Right ventricle myocardium superior (tissue), 1 donor: ENCODE measurements at places on chromosomes 5 and 9.

- peak; percentile 85 for DNase-seq
These were observed at the start of gene TBC1D9B for GRCh38 chr5:179907556-179908324. Gene TBC1D9B, minus strand, starts transcription at chr5:179907897. Its CDS starts 76 bp downstream, at chr5:179907821.

DNA sequence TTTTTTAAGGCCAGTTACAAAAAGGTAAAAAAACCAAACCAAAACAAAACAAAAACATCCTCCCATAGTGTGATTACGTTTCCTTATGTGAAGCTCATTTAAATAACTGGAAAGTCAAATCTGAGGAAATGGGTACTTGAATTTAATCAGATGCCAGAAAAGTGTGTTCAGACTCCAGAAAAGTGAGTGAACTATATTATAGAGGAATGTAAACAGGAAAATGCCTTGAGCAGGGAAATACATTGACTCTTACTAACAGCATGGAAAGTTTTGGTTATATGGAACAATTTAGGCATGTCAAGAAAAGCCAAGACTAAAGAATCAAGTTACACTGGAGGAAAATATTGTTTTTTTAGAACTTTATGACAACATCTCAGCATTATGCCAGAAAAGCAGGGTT lies 37.8 kb upstream of the RNF20 start:
- no peak for DNase-seq

DNA sequence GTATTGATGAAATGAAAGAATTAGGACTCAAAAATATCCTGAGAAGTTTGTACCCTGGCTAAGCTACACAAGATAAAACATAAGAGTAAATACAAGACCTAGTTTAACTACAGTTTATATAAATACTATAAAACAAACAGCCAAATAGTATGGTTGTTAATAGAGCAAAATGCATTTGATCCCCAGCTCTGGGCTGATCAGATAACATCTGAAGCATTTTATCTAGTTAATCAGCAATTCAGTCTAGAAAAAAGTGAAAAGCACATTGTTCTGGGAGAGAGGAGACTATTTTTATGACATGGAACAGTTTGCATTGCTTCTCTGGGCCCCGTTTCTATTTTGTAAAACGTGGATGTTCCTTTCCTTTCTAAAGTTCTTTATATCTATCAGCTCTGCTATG lies 139.6 kb upstream of the RORB start:
- DNase-seq = no peak

DNA sequence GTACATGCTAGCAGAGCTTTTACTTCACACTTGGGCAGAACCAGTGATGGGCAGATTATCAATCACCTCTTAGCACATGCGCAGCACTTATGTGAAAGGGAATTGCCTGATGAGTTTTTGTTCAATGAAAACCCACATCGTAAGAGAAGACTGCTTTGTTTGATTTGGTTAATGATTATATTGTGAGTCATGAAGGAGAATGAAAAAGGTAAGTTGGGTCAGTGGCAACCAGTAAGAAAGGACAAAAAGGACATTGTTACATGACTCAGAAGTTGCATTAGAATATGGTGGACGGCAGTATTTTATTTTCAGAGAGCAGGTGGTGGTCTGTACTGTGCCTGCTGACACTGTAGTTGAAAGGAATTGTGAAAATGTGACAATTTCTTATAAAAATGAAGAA lies 127.4 kb downstream of the AOPEP start:
- no peak for DNase-seq

GRCh38 chr9:127679506-127679905 lies 27.3 kb upstream of the CFAP157 start:
- no peak for DNase-seq

- DNase-seq = peak; percentile 67
These were observed 22.2 kb downstream of the AHRR start for GRCh38 chr5:343461-344401.

DNA sequence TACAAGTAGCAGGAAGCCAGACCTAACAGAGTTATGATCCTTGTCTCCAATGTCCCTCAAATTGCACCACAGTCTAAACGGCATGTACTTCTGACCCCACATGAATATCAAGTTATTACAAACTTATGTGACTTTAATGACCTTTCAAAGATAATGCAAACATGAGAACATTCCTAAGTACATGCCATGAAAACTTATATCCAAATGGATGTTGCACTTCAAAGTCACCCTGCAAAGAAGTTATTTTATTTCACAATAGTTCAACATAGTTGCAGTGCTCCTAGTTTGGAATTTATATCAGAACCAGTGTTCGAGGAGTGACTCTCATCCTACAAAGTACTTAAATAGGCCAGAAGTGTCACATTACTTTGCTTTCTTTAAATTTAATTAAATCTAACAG lies 41.2 kb upstream of the ITGA1 start:
- no peak for DNase-seq

- DNase-seq = no peak
These were observed 83.5 kb downstream of the PTCH1 start for GRCh38 chr9:95433096-95433819.

DNA sequence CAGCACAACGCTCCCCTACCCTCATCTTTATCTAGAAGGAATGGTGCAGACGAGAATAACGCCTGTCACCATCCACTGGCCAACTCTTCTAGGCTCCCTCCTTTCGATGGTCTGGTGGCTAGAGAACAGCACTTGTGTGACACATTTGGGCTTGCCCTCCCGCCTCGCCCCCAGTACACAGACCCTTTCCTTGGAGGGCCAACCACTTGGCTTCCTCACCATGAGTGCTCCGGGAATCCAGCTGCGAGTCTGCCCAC lies 1.4 kb downstream of the GNAQ start:
- DNase-seq = no peak

GRCh38 chr9:81477669-81478068 lies 211.7 kb downstream of the TLE1 start:
- no peak for DNase-seq

DNA sequence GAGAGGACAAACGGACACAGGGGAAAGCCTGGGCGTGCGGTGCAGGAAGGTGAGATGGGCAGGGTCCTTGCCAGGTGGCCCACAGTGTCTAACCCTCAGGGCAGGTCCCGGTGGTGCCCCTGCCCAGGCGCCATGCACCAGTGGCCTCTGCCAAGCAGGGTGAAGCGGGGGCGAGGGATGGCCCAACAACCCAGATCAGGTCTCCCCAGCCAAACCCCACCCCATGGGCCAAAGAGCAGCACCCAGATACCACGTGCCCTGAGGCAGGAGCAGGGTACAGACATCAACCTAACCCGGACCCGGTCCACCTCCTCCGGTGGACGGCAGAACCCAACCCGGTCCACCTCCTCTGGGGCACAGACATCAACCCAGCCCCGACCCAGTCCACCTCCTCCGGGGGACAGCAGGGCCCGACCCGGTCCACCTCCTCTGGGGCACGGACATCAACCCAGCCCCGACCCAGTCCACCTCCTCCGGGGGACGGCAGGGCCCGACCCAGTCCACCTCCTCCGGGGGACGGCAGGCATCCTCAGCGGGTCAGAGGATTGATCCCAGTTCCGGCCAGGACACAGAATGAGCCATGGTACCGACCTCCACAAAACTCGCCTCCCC lies 12.8 kb downstream of the SLC12A7 start:
- no peak for DNase-seq

- DNase-seq = no peak
These were observed 203.6 kb upstream of the MVB12B start for GRCh38 chr9:126122901-126123616.

DNA sequence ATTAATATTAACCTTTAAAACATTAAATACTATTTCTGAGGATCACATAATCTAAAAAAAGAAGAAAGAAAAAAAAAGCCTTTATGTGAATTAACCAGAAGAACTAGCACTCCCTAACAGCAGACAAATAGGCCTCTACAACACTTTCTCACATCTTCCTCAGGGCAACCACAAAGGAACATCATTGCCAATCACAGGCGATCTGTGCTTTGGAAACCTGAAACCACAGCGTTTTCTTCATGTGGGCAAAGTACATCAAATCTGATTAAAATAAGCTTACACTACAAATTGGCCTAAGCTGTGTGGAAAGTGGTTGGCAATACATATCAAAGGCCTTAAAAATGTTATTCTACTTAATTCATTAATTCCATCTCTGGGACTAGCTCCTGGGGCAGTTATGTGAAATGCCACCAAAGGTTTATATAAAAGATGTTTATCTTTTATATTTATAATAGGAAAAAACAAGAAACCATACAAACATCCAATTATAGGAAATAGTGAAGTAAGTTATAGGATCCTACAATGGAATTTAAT lies 184.8 kb upstream of the TBCA start:
- no peak for DNase-seq

DNA sequence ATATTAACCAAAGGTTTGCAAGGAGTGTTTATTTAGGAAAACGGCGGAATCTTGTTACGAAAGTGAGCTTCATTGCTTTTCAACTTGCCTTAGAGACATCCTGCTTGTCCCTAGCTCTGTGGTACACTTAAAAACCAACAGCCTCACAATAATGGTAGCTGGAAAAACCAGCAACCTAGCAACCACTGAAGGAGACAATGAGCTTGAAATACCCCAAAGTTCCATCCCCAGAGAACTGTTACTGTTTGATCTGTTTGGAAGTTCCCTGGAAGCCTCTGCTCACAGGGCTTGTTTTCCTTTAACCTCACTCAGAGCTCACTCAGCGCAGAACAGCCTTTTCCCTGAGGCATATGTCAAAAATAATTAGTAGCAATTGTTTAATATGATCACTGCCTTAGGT lies 43.2 kb downstream of the SH3TC2 start:
- no peak for DNase-seq

DNA sequence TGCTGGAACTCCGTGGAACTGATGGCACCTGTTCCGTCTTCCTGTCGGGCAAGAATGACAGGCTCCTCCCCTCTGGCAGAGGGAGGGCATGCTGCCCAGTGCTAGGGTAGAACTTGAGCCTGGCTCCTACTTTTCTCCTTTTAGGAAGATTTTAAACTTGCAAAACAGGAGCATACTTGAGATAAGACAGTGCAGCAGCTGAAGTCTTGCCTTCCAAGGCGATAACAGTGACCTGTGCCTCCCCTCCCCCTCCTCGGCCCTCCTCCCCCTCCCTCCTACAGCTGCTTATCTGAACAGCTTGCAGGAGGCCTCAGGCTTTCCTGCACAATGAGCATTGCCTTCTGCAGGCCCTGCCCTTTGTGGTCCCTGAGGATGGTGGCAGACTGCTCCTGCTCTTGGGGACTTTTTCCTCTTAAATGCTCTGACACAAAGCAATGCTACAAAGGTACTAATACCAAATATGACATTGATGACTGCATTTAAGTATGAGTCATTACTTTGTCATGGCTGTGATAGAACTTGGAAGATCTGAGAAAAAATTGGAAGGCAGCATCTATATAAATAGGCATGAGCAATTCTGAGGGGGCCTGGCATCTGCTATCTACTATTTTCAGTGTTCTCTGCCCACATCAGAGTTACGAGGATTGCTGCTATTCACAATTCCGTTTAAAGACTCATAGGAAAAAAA lies 2.0 kb downstream of the GADD45G start:
- peak; percentile 67 for DNase-seq

- no peak for DNase-seq
These were observed 1037.1 kb upstream of the NUDT12 start for GRCh38 chr5:104599726-104600125.

DNA sequence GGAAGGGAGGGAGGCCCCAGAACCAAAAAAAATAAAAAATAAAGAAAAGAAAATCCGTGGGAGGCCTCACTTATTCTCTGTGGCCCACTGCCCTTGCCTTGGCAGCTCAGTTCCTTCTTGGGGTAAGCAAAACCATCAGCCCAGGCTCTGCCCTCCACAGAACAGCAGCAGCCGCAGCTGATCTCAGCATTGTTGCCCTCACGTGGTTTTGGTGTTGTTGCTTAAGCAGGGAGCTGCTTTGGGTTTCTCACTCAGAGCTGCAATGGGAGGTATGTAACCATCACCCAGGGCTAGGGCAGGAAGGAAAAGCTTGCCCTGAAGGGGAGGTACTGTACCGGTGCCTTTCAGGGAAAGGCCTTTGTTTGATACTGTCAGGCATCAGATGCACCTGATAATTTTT lies 374.7 kb upstream of the WWC1 start:
- no peak for DNase-seq

- DNase-seq = no peak
These were observed 15.9 kb downstream of the CYSTM1 start for GRCh38 chr5:140190872-140191218.

- no peak for DNase-seq
These were observed 167.6 kb downstream of the NFIB start for GRCh38 chr9:14146201-14146874.

- no peak for DNase-seq
These were observed 60.4 kb upstream of the MOCS2 start for GRCh38 chr5:53169933-53170332.

DNA sequence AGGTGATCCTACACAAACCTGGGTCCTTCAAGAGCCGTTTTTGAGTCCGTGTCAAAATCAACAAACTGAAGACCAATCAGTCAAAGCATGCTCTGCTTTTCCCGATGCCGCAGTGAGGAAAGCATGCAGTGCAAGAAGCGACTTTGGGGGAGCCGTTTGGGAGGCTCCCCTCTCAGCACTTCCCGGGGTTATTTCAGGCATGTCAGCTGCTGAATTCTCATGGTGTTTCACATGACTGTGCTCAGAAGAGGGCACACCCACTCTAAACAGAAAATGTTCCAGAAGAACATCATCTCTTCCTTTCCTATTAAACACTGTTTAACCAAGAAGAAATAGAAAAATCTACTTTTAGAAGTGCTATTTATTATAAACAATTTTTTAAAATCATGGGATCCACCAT lies 125.5 kb downstream of the EPB41L4A start:
- no peak for DNase-seq

GRCh38 chr9:74783408-74783807 lies 104.3 kb downstream of the TRPM6 start:
- no peak for DNase-seq

DNA sequence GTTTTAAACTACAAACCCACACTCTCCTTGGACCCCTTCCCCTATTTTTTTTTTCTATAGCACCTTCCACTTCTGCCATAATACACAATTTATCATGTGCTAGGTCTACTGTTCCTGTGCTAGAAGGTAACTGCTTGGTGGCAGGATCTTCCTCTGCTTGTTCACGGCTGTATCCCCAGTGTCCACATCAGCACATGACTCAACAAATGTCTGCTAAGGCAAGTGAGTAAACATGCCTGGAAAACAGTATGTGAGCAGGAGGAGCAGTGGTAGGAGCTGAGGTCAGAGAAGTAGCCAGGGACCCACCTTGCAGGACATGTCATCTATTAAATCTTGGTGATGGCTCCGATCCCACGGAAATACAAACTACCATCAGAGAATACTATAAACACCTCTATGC lies 79.4 kb downstream of the AUH start:
- no peak for DNase-seq

- no peak for DNase-seq
These were observed 69.1 kb upstream of the PAPPA start for GRCh38 chr9:116084497-116084896.

- DNase-seq = no peak
These were observed 29.1 kb downstream of the ANKDD1B start for GRCh38 chr5:75640395-75640794.

- DNase-seq = no peak
These were observed 36.0 kb downstream of the DENND1A start for GRCh38 chr9:123893831-123894460.

DNA sequence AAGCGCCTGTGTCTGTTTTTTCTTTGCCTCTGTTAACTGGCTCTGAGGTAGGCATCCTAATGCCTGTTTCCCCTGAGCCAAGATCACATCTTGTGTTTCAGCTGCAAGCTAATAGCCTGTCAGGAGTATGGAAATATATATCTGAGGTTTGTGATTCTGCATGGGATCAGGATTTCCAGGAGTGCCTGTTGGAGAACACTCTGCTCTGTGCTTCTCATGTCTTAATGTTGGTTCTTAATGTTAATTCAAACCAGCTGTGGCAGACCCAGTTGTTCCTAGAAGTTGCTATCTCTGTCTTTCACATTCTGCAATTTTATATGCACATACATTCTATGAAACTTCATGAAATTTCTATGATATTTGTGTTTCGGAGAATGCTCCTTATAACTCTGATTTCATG lies 72.1 kb downstream of the PGM5 start:
- no peak for DNase-seq
